AG09319 (cell line): ENCODE measurements at places on chromosomes 3 and 15.

GRCh38 chr3:2790266-2790815 is 319.8 kb downstream of the IL5RA start:
- DNase-seq: no peak

- DNase-seq: no peak
These were observed 717.5 kb downstream of the TUSC7 start for GRCh38 chr3:117427081-117427480.

DNA sequence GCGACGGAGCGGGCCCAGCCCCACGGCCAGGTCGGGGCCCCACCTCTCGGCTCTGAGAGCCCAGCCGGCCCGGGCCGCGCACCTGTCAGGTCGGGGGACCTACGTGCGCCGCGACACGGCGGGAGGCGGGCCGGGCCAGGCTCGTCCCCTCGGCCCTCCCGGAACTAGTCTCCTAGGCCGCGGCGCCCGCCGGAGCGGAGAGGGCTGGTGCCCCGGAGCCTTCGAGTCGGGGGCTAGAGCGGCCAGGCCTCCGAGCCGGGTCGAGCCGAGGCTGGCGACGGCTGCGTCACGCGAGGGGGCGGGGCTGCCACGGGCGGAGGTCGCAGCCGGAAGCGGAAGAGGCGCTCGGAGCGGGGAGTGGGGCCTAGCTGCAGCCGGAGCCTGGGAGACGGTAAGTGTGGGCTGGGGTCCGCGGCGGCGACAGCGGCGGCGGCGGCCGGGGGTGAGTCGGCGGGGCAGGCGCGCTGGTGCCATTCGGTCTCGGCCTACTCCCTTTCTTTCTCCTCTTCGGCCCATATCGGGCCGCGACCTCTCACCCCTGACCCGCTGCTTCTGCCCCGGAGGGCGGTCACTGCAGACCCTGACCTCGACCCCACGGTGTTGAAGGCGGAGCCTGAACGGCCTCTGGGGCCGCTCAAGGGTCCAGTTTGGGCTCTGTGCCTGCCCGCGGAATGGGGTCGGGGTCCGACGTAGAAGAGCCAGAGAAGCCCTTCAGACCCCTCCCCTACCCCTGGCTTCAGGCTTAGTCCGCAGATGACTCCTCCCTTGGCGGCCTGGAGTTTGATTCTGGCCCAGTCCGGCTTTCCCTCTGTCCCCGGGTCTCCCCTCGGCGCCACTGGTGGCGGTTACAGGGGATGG is at the start of gene CLK3:
Gene CLK3 (plus strand): TSS at position 329 of the 858 bp plus-strand sequence. CDS start 3,361 bp downstream, outside the sequence.
- DNase-seq: peak; percentile 76

DNA sequence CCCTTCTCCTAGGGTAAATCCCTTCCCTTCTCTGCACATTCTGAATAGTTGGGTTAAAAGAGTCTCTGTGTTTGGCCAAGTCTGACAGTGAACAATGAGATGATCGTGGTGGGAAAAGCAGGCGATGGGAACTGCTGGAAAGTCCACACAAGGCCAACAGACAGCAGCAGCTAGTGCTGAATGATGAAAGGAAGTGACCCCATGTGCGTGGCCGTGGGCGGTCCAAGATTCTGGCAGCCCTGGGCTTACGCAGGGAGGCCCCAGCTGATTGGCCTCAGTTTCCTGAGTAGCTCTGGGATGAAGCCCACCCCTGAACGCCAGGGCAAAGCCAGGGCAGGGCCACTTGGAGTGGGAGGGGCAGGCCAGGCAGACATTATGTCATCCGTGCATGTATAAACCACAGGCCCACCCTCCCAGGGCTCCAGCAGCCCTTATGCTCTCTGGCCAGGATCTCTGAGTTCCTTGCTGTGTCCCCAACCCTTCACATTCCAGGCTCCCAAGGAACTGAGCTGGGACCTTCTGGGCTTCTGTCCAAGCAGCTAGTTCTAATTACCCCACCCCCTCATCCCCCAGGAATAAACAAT is 57.8 kb downstream of the CDC25A start:
- peak; percentile 72 for DNase-seq

DNA sequence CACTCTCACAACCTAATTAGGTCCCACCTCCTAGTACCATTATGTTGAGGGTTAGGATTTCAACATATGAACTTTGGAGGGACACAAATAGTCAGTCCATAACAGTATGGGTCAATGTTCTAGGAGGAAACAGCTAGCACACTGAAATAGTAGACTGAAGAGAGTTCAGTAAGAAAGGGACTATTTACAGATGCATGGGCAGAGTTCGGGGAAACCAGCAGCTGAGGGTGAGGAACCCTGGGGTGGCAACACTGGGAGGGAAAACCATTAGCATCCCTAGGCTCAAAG is 78.0 kb upstream of the PXYLP1 start:
- no peak for DNase-seq

- DNase-seq: no peak
These were observed 75.0 kb downstream of the LRRC49 start for GRCh38 chr15:70967646-70968045.

DNA sequence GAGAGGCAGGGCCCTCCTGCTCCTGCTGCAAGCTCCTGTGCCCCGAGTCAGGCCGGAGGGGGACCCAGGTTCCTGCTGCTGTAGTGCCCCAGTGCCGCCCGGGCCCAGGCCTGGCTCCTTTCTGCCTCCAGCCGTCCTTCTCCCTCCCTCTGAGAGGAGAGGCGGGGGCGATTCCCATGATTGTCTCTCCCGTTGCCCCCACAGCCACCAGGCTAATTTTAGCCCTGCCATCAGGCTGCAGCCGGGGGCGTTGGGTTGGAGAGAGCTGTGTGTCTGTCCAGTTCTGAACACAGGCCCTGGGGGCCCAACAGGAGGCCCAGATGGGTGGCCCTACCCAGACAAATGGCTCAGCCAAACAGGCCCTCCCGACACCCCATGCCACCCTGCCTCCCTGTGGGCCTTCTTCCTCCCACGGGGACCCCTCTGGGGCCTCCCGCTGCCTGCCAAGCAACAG is 214.8 kb downstream of the TBC1D2B start:
- no peak for DNase-seq

DNA sequence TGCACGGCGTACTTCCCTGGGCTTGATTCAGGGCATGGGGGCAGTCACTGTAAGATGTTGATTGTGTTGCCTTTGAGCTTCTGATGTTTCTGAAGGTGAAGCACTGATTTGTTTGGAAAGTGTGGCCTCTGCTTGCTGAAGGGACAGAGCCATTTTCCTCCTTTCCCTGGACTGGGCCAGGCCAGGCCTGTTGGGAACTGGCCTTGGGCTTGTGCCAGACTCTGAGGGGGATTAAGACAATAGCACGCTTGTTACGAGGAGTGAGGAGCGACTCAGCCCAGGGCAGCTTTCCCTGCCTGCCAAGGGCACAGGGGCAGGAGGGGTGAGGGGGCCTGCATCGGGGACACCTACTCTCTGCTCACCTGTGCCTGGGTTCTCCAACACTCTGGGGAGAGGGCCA is 42.9 kb downstream of the LINGO1 start:
- DNase-seq: no peak

DNA sequence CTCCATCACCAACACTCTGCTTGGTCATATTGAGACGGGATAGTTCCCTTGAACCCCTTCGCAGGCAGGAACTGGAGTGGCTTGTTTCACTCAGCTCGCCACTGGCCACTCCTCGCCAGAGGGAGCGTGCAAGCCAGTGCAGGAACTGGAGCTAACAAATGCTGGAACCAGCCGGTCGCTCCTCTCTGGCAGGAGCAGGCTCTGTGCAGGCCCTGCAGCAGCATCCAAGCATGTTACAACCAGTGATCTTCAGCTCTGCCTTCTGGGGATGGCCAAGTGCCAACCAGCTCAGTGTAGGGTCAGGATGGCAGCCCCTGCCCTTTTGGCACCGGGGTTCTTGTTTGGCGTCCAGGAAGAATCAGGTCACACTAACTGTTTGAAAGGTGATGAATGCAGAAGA is 329.0 kb upstream of the AZI2 start:
- DNase-seq: no peak

GRCh38 chr15:33722005-33722672 is 246.2 kb upstream of the CHRM5 start:
- DNase-seq: no peak
